Aorta (tissue), 5 donors: ENCODE measurements at places on chromosomes 5 and 9. TPM values are rescaled to one million over a fixed set of nuclear protein-coding genes. Genes with fewer than 3 reads are reported as not detected.

OGN gene
- 318 TPM for total RNA-seq

RC3H2 gene
- total RNA-seq: 52.7 TPM

C5orf58 gene
- total RNA-seq: not detected

GRCh38 chr5:17665836-17666235 lies 31.6 kb downstream of the TAF11L14 start:
- no peak overlapping the region for H3K27ac ChIP-seq
- no peak overlapping the region for H3K4me3 ChIP-seq
- H3K4me1 ChIP-seq: no peaks in the 10 kb centered on the region
- H3K36me3 ChIP-seq: no peaks in the 10 kb centered on the region
- no peak for DNase-seq

DNA sequence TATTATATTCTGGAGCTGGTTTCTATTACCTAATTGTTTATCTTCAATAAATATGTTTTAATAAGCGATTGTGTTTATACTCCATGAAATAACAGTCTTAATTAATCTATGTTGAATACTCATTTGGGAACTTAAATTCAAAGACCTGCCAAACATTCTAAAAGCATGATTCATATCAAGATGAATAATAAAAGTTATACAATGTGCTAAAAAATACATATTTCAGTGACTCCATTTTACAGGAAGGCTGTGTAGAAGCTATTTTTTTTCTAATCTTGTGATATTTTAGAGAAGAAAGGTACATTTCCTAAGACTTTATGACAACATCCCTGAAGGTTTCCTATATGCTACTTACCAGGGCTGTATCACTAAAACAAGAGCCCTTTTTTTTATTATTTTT lies 417.9 kb downstream of the NFIB start:
- H3K27me3 ChIP-seq: no peaks in the 10 kb centered on the region
- no peaks in the 10 kb centered on the region for H3K36me3 ChIP-seq
- no peak overlapping the region for H3K4me3 ChIP-seq
- no peak for DNase-seq

- H3K4me3 ChIP-seq: no peak overlapping the region
- no peak overlapping the region for H3K27ac ChIP-seq
- DNase-seq: no peak
- H3K36me3 ChIP-seq: no peaks in the 10 kb centered on the region
- H3K4me1 ChIP-seq: peaks cover 4% of the 10 kb centered on the region
- H3K27me3 ChIP-seq: no peaks in the 10 kb centered on the region
Measured at GRCh38 chr5:153340139-153340538, 150.3 kb upstream of the GRIA1 start.

OR1J2 gene
- total RNA-seq: not detected

GRCh38 chr5:154095904-154096303 lies 57.1 kb downstream of the MFAP3 start:
- no peak overlapping the region for H3K27ac ChIP-seq
- no peaks in the 10 kb centered on the region for H3K27me3 ChIP-seq

DNA sequence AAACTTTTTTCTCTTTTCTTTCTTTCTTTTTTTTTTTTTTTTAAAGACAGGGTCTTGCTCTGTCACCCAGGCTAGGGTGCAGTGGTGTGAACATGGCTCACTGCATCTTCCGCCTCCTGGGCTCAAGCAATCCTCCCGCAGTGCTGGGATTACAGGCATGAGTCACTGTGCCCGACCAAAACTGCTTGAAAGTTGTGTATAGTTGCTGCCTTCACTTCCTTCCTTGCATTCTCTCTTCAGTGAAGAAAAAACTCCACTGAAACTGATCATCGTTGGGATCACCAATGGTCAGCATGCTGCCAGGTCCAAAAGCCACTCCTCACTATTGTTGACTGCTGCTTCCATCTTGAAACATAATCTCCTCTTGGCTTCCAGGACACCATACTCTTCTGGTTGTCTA lies 66.6 kb upstream of the CTNNA1 start:
- H3K4me1 ChIP-seq: no peaks in the 10 kb centered on the region
- no peaks in the 10 kb centered on the region for H3K27me3 ChIP-seq
- H3K36me3 ChIP-seq: no peaks in the 10 kb centered on the region
- no peak for DNase-seq

- H3K27ac ChIP-seq: no peak overlapping the region
- H3K4me3 ChIP-seq: no peak overlapping the region
- H3K36me3 ChIP-seq: no peaks in the 10 kb centered on the region
Measured at GRCh38 chr9:33225319-33226147, 14.4 kb upstream of the SPINK4 start.

GRCh38 chr9:126395439-126396212 lies 69.0 kb downstream of the MVB12B start:
- H3K4me3 ChIP-seq: no peak overlapping the region
- no peaks in the 10 kb centered on the region for H3K27me3 ChIP-seq
- H3K27ac ChIP-seq: no peak overlapping the region
- peak; percentile 22 for DNase-seq
- no peaks in the 10 kb centered on the region for H3K36me3 ChIP-seq
- no peaks in the 10 kb centered on the region for H3K4me1 ChIP-seq

SPINK4 gene
- total RNA-seq: not detected
